Fibroblast of lung (primary cell): ENCODE measurements at places on chromosomes 1 and 21.

- peak; percentile 44 for DNase-seq
These were observed 76.7 kb upstream of the ZNF326 start for GRCh38 chr1:89918127-89918793.

GRCh38 chr1:43997295-43997999, 6.0 kb downstream of the CCDC24 start:
- DNase-seq, result no peak

DNA sequence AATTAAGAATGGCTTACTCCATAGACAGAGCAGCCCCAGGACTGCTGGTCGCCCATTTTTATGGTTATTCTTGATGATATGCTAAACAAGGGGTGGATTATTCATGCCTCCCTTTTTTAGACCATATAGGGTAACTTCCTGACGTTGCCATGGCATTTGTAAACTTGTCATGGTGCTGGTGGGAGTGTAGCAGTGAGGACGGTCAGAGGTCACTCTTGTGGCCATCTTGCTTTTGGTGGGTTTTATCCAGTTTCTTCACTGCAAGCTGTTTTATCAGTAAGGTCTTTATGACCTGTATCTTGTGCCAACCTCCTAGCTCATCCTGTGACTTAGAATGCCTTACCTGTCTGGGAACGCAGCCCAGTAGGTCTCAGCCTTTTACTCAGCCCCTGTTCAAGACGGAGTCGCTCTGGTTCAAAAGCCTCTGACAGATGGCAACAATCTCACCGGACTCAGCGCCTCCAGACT, 5.2 kb upstream of the AGPAT3 start:
- no peak for DNase-seq

DNA sequence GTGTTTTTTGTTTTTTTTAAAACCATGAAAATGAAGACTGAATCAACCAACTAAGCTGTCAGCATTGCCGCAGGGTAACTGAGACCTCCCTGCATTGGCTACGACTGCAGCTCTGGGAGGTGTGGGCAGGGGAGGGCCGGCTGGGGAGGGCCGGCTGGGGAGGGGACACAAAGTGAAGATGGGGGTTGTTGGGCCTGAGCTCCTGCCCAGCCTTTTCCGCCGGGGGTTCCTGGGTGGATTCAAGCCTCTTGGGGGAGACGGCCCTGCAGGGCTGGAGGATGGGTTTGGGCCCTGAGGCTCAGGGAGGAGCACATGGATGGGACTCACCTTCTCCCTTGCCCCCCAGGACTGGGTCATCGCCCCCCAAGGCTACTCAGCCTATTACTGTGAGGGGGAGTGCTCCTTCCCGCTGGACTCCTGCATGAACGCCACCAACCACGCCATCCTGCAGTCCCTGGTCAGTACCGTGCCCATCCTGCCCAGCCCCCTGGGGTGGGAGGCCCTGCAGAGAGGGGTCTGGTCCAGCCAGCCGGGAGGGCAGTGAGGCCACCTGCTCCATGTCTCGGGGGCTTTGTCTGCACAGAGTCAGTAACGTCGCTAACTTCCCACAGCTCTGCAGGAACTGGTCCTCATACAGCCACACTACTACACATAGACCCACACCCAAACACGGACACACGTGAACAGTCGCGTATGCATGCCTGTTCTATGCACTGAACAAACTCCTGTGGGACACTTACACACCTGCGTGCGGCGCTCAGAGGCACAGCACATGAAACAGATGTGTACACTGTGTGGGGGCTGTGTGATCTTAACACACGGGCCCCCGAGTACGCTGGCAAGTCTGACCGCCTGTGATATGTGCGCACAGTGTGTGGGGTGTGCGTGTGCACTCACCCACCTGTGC, 31.5 kb downstream of the BMP8A start:
- no peak for DNase-seq

- peak; percentile 90 for DNase-seq
These were observed 45.0 kb upstream of the DAB1 start for GRCh38 chr1:57468641-57469523.

GRCh38 chr21:36610201-36610600, 88.7 kb upstream of the SIM2 start:
- peak; percentile 64 for DNase-seq

DNA sequence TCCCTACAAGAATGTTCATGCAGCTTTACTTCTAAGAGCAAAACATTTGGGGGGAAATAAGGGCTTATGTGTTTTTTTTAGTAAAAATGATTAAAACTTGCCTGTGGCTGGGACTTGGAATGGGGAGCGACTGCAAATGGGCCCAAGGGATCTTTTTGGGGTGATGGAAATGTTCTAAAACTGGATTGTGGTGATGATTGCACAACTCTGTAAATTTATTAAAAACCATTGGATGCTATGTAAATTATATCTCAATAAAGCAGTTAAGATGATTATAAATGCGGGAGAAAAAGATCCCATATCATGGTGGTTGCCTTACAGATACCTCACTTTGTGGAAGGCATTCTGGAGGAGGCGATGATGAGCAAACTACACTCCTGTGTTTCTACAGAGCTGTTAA, 30.2 kb upstream of the STUM start:
- DNase-seq, result no peak

DNA sequence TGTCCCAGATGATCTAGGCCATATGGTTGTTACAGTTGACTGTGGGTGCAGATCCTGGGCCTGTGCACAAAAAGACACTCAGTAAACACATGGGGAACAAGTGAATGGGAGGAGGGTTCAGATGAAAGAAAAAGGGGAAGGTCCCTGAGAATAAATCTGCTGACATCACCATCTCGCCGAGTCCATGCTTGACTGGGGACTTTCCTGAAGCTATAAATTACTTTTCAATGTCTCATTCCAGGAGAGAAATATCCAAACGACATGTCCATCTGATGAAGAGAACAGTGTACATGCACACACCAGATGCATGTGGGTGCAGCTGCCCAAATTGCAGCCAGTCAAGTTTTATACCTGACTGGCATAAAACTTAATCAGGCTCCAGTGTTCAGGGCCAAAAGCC, 109.0 kb downstream of the HIVEP3 start:
- no peak for DNase-seq

DNA sequence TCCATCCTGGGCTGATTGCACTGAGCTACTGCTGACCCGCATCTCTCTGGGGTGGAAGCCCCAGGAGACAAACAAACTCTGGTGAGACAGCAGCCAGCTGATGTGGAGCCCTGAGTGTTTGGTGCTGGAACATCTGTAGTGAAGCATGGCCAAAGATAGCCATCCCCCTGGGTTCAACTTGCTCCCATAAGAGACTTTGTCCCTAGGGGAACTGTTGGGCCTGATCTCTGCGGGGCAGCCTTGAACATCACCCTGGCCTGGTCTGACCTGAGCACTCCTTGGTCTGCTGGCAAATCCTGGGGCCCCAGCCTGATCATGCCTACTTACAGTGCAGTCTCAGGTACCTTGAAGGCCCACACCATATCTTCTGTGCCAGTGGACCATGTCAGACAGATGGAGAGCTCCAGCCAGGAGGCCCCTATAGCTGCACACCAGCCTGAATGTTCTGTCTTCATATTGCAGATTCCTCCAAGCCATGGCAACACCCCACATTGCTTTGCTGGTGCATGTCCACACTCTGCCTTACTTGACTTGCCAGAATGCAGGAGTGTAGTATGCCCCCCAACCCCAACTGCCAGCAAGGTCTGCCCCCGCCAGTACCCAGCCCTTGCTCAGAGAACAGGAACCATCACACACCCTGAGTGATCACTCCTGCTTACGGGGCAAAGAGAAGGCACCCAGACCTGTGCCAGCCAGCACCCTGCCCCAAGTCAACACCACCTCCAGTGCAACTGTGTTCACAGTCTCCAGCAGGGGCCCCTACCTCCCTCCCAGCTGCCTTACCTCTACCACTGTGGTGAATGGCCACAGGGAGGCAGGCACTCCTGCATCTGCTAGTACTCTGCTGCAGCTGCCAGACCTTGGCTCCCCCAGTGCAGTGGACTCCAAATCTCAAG, 690.5 kb upstream of the NR5A2 start:
- DNase-seq, result no peak

GRCh38 chr21:44748621-44749020, 37.2 kb upstream of the TSPEAR start:
- no peak for DNase-seq

GRCh38 chr1:20275319-20275925, 15.3 kb upstream of the VWA5B1 start:
- DNase-seq, result no peak

- DNase-seq, result no peak
These were observed 39.9 kb upstream of the HMGN1 start for GRCh38 chr21:39388811-39389155.

- DNase-seq, result peak; percentile 83
These were observed 14.3 kb upstream of the SKI start for GRCh38 chr1:2213576-2214505.

GRCh38 chr1:10519016-10519417, 44.3 kb downstream of the PEX14 start:
- no peak for DNase-seq

- DNase-seq, result no peak
These were observed 56.0 kb upstream of the CCDC190 start for GRCh38 chr1:162916821-162917613.

DNA sequence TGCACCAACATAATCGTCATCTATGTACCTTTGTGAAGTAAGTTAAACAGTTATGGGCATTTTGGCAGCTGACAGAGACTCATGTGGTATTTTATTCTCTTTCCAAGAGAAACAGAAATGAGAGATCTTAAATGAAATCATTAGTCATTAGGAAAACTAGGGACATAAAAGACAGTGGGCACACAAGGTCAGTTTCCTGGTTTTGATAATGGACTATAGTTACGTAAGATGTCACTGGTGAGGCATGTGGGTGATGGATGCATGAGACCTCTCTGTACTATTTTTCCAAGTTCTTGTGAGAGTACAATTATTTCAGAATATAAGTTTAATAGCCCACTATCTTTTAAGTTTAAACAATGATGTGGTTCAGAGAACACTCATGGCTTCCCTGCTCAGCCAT, 216.9 kb downstream of the APP start:
- peak; percentile 47 for DNase-seq

DNA sequence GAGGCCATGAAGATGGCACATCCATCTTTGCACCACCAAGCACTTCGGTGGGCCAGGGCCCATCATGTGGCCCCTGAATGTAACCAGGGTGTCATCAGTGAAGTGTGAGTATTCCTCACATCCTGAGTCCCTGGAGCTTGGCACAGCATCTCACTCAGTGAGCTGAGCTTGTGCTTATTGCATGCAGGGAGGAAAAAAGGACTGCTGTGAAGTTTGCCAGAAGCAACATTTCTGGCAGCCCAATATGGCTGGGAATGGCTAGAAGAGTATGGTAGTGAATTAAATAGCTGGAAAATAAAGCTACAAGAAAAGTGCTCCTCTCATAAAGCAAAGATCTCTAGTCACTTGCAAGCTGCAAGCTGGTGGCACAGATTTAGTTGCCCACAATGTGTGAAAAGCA, 109.3 kb downstream of the TNFSF18 start:
- DNase-seq, result no peak

- no peak for DNase-seq
These were observed 252.5 kb upstream of the PLXNA2 start for GRCh38 chr1:208496467-208497371.

DNA sequence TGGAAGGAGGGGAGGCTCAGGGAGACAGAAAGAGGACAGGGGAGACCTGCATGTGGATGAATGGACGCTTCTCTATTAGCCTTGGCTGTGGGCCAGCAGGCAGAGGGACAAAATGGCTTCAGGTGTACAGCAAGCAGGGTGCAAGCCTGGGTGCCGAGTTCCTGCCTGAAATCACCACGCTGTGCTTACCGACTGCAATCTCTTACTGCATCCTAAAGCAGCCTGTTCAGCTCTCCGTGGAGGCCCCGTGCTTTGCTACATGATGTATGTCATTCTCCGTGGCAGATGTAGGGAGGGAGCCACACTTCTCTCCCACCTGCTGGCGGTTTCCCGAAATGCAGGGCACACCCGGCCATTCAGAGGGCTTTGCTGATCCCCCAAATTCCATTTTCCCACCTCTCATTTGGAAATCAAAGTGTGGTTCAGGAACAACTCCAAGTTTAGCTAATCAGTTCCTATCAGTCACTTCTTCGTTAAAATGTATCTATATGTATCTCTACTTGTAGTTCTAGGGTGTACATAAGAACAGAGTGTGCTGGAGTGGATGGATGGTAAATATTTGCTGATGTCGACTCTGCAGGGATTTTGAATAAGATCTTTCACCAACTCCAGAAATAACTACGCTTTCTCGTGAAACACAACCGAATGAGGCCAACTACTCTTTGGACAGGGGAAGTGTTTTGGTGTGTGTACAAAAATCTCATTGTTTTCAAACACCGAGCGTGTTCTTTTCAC, 122.3 kb upstream of the BACE2 start:
- no peak for DNase-seq

- DNase-seq, result no peak
These were observed 48.9 kb downstream of the SYF2 start for GRCh38 chr1:25183126-25183980.

DNA sequence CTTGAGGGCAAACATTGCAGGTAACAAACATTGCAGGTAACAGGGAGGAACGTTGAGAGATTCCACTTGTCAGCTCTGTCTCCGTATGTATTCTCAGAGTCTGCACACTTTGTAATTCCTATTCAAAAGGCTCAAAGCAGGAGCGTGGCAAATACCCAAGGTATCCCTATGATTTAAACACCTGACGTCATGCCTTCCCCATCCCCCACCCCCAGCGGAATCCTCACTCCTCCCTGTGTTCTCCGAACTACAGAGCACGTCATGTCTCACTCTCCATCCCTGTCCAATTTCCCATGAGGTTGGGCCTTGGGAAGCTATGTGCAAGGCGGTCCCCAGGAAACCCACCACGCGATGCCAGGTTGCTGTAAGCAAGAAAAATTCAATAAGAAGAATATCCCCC, 2.8 kb upstream of the LRRC38 start:
- no peak for DNase-seq

DNA sequence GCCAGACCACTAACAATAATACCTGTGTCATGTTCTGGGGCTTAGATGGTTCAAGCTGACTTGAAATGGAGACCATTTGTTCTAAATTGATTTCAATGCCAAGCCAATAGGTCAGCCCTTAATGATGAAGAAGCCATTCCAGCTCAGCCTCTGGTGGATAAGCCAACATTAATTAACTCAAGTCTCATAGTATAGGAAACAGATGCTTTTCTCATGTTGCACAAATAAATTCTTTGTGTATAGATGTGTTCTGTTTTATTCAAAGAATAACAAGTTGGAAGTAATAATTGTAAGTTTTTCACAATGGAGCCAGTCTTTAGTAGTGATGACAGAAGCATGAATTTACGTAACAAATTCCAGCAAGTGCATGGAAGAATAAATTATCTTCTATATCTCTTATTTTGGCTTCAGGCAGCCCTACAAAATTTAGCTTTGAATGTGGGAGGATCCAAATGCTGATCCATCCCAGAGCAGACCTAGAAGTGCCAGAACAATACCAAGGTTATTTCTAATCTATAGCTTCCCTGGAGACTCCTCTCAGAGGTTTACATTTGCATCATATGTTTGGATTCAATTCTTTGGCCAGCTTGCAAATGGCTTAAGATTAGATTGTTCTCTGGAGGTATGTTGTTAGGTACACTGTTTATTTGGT, 42.2 kb upstream of the C1orf105 start:
- DNase-seq, result no peak
